ENCODE measurements at places on chromosomes 1 and 21.

GRCh38 chr1:210342986-210343780 lies 14.5 kb downstream of the HHAT start:
- DNase-seq = no peak

DNA sequence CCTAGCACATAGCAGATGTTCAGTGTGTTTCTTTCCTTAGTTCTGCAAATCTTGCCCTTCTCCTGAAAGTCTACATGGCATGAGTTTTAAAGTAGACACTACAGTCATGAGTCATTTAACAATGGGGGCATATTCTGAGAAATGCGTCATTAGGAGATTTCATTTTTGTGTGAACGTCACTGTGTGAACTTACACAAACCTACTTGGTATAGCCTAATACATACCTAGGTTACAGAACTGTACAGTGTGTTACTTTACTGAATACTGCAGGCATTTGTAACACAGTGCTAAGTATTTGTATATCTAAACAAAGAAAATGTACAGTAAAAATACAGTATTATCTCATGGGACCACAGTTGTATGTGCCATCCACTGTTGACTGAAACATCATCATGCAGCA lies 10.0 kb downstream of the TTF2 start:
- DNase-seq = no peak

DNA sequence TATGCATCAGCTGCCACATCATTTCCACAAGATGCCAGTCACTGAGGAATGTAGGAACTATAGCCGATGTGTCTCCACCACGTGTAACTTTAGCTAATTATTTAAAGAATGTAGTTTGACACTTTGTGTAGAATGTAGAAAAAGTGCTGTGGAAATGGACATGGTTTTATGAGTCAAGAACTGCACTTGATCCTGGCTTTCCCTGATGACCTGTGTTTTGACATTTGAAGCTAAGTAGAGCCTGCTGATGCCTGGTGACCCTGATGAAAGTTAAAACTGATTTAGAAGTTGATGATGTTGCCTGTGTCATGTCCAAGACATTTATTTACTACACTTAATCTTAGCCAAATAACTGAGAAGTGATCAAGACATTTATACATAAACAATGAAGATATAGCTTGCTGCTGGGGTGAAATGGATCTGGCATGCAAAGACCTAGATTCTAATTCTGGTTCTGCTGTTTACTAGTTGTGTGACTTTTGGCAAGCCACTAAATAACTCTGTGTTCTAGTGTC lies 4.4 kb upstream of the OSBPL9 start:
- DNase-seq = no peak

- no peak for DNase-seq
Measured at GRCh38 chr1:192522673-192523072, 52.9 kb upstream of the RGS1 start.

DNA sequence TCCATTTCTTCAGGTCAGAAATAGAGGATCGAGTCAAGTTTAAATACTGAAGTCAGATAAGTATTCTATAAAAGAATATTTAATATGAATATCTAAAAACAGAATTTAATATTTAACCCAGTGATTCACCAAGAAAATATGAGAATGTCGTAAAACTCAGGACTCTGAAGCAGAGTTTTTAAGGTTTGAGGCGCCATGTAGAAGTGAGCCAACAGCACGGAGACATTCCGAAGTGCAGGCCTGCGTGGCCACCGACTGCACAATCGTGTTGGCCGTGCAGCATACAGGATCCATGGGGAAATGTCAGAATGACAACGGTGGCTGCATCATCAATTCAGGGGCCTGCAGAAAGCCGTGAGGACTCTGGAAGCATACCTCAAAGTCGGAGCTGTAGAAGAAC lies 23.4 kb downstream of the MRAP start:
- DNase-seq = no peak

GRCh38 chr1:207856276-207857023 lies 54.5 kb downstream of the CD34 start:
- DNase-seq = no peak

Measured in tibial artery (tissue), 4 donors.